NCI-H1105 treated with DMSO at 0.1 percent for 48 hours (cell line): ENCODE measurements at places on chromosomes 11 and 22.
A peak's percentile ranks its signal among the peaks of the same experiment; 100 is the strongest.

DNA sequence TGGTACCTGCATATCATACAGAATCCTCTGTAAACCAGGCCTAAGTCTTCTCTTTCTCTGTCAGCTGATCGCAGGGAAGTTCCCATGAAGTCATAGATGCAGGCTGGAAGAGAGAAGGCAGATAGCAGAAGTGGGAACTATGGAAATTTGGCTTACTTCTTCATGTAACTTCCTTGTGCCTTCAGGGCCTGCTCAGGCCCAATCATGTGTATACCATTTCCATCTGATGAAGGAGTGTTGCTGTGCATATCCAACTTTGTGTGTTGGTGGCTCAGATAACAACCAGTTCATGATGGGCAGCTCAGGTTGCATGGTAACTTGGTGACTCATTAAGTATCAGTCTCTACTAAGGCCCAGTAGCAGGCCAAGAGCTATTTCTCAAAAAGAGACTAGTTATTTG lies 53.1 kb upstream of the CEP295 start:
- no peak for DNase-seq

- DNase-seq, result no peak
Observed at GRCh38 chr22:43152003-43152356, 621 bp downstream of the TSPO start.

DNA sequence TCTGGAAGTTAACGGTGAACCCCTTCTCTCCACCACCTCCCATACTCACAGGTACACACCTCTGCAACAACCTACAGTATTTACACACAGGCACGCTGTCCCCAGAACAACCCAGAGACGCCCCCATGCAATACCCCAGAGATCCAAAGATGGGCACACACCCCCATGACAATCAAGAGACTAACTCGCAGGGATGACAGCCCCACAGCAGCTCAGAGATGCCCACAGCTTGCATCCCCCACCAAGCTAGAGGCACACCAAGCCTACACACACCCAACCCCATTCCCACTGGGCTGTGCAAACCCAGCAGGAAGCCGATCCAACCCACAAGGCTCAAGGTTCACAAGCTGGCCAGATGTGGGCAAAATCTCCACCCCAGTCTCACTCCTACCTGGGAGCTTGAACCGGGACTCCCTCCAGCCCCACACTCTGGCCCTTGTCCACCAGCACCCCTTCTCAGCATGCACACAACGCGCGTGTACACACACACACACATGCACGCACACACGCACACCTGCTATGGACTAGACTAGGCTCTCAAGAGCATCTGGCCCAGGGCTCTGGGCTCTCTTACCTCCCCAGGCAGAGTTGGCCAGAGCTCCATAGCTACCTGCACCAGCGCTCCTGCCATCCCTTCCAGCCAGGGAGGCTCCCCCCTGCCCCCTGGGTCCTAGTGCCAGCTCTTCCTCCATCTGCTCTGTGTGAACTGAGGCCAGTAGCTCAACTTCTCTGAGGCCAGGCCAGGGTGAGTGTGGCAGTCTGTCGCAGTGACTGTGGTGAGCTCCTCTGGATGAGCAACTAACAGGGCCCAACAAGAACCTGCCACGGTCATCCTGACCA lies 11.5 kb downstream of the STARD10 start:
- peak; percentile 52 for DNase-seq

DNA sequence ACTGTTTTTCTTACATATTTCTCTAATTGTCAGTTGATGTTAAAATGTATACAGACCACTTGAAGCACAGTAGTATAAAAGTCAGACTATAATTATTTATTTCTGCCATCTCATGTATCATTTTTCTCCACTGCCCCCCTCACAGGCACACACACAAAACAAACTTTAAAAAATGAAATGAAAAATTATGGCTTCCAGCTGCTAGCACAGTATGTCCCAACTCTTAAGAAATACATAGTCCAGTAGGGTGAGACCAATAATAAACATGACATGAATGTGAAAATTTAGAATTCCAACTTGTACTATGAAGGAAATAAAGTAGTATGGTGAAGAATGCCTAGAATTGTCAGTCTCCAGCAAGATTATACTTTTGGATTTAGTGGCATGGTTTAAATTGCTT lies 1247.9 kb downstream of the JRKL start:
- no peak for DNase-seq

DNA sequence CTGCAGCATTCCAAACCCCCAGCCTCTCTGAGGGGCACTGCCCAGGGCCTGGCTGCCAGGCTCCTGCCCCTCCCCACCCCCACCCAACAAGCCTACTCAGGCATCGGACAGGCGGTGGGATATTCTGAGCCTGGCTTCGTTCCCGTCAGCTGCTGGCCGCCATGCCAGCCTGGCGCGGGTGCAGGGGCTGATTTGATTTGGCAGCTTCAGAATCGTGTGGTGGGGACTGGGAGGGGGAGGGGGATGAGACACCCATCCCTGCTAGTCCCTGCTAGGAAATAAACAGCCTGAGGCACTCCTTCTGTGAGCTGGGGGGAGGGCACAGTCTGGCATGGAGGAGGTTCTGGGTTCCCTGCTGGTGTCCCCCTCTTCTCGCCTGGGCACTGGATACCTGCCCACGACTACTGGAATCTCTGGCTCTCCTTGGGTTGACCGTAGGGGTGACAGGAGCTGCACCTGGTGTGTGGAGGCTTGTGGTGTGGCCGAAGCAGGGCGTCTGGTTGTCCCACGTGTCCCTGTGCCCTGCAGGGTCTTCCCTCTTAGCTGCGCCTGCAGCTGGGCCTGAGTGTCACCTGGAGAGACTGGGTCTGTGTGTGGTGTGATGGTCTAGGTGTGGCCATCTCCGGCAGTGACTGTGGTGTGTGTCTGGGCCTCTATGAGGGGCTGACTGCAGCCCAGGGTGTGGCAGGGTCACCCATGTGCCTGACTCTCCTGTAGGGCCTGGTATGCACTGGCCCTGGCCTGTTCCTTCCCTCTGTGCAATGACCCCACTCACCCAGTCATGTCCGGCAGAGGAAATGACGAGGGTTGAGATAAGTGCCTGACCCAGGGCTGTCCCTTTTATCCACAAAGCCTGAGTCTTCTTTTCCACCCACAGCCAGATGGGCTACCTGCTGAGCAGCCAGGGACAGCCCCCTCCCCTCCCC lies 42.2 kb downstream of the PDE2A start:
- DNase-seq, result no peak

DNA sequence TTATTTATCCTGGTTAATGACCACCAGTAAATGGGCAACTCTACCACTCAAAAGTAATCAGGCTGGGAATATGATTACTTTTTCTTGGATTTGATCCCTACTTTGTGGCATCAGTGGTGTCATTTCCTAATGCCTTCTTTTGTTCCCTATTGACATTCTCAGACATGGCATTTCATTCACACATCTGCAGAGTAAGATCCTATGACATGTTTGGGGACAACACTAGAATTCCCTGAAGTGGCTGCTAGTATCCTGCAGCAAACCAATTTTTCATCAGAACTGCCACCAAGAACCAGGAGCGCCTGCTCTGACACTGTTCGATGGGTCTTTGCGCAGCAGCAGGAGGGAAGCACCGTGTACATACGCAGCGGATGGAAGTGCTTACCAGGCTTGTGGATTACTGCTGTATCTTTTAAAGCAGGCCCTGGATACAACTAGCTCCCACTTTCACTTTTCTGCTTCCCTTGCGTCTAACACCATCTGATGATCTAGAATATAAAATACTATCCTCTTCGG lies 97.7 kb downstream of the LARGE2 start:
- DNase-seq, result no peak

GRCh38 chr22:30568137-30568805 lies 6.2 kb downstream of the GAL3ST1 start:
- DNase-seq, result no peak

DNA sequence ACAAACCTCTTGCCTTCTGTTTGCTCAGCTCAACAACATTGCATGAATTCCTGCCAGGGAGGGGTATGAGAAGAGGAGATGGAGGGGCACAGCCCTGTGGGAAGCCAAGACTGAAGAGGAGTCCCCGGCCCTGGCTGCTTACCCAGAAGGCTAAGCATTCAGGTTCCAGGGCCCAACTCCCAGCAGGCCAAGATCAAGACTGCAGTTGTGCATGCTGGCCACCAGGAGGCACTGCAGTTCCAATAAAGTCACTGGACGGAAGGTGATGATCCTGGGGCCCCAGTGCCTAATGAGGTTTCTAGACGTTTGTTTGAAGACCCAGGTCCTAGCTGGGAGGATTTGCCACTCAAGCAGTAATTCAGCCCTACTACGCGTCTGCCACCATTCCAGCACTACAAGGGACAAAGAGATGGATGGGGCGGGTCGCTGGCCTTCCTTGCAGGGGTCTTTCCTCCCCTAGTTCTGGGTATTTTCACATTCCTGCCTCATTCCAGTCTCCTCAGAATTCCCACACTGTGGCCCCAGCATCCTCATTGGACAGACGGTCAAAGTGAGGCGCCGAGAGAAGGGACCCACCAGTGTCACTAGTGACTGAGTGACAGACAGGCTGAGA lies 23.6 kb downstream of the ALX4 start:
- DNase-seq, result peak; percentile 74

DNA sequence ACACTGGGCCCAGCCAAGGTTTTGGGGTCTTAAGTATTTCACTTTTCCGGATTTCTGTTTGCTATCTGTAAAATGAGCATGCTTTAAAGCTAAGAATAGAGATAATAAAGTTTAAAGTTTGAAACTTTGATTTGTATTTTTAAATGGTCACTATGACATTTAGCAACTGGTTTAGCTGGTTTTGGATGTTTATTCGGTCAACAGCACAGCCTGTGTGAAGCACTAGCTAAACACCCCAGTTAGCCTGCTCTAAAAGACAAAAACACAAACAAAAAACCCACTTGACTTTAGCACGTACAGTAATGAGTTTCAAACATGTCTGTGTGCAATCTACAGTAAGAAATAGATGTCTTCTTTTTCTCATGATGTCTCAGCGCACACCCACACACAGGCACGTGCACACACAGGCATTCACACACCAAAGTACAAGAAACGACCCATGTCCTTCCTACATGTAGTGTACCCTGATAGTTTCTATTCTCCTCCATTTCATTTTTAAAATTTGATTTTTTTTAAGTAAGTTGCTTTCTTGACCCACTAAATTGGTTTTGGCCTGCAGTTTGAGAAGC lies 29.4 kb downstream of the SLC1A2 start:
- DNase-seq, result no peak

- no peak for DNase-seq
Observed at GRCh38 chr11:78954696-78955095, 380.0 kb upstream of the NARS2 start.

- DNase-seq, result no peak
Observed at GRCh38 chr22:50542416-50542927, 3.2 kb upstream of the KLHDC7B start.

DNA sequence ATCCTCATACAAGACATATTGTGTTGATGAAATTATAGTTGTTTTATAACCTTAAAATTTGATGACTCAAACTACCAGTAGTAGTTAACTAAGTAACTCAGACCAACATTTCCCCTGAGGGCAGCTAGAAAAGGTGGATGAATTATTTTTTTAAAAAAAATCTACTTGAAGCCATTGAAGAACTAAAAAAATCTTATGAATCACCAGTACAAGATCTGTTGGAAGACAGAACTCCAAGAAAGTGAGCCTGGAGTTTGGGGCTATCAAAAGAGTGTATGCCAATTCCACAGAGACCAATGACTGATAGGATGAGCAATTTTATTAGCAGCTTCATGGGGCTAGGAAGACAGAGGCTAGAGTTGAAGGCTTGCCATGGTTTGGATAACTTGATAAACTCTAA lies 72.4 kb downstream of the CYP2R1 start:
- no peak for DNase-seq

DNA sequence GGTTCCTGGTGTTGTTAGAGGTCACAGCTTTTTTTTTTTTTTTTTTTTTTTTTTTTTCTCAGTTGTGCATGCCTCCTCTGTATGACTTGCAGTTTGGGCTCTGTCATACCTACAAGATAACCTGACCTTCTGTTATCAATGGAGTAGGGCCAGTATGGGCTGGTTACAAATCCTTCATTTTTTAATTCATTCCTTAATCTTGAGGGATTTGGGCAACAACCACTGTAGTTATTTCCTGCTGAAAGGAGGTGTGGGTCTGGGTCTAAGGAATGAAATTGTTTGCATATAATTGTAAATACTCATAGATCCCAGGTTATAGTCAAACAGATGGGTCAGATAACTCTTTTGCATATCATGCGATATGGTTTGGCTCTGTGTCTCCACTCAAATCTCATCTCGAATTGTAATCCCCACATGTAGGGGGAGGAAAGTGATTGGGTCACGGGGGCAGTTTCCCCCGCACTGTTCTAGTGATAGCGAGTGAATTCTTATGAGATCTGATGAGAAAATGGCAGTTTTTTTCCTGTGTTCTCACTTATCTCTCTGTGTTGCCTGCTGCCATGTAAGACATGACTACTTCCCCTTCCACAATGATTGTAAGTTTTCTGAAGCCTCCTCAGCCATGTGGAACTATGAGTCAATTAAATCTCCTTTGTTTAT lies 14.1 kb upstream of the GLYAT start:
- DNase-seq, result no peak

DNA sequence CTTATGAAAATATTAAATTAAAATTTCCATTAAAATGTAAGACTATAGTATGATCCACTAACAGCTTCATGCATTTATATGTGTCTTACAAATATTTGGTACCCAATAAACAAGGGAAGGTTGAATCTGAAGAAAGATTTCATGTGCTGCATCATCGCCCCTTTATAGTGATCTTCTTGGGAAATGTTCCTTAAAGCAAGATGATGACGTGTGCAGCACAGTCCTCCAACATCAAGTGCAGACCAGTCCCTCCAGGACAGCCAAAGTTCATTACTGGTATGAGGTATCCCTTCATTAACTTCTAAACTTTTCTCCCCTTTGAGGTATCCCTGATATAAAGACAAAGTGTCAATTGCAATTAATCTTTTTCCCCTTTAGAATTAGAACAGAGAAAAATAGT lies 567.0 kb downstream of the METTL15 start:
- no peak for DNase-seq

DNA sequence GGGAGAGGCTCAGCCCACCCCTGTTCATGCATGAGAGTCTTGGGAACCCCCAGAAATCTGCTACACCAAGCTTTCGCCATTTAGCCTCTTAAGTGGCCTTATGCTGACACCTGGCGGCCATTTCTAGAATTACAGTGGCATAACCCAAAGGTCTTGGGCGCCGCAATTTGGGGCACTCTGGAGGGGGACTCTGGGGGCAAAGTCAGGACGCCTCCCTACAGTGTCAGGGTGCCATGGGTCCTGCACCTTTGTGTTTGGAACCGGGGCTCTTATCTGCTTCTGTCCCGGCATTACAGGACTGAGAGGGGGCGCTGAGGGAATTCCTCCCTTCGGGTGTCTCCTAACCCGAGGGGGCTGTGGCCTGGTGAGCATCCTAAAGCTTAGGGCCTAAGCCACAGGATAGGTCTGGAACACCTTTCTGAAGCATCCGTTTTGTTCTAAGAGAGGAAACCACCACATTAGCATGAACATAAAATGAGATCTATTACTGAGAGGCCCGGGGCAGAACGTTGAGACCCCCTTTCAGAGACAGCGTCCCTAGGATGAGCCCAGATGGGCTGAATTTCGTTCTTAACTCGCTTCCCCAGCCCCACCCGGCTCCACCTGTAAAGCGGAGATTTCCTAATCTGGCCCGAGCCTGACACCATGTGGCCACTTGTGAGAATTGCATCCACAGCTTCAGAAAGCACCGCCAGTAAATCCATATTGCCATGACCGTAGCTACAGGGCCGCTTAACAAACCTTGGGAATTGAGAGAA lies 9.3 kb downstream of the INS start:
- DNase-seq, result peak; percentile 79
